Activated CD8-positive, alpha-beta memory T cell treated with anti-CD3 and anti-CD28 coated beads, Interleukin-2, amount 50 U/mL, for 4 hours (primary cell): ENCODE measurements at places on chromosomes 13 and 19.

- DNase-seq = no peak
Measured at GRCh38 chr19:48059331-48059730, 15.5 kb upstream of the CABP5 start.

GRCh38 chr13:97307118-97307881, 85.2 kb downstream of the MBNL2 start:
- no peak for DNase-seq

GRCh38 chr19:35889370-35890112, 10.8 kb downstream of the NFKBID start:
- no peak for DNase-seq

DNA sequence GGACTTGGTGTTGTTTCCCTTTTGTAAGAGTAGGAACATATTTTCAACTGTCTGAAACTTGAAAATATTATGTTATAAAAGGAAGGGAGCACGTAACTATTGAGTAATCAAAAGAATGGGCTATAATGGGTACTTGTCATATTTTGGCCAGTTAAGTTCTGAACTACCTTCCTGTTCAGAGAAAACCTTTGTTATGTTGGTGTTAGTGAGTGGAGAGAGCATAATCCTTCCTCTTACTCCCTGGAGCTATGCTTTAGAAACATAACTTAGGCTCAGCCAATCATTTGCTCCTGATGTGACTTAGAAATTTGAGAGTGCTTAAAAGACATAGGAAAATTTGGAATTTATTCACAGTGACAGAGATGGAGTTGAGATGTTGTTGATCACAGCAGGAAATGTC, 482.5 kb upstream of the SPRY2 start:
- DNase-seq = no peak

DNA sequence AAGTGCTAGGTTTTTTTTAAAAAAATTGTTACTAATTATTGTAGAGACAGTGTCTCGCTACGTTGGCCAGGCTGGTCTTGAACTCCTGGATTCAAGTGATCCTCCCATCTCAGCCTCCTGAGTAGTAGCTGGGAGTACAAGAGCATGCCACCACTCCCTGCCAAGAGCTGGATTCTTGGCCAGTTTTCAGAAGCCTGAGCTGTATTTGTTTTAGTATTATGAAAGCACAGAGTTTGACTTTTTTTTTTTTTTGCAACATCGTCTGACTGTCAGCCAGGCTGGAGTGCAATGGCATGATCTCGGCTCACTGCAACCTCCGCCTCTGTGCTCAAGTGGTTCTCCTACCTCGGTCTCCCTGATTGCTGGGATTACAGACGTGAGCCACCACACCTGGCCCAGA, 7.0 kb downstream of the ARMC6 start:
- no peak for DNase-seq
